Activated naive CD8-positive, alpha-beta T cell treated with anti-CD3 and anti-CD28 coated beads for 36 hours (primary cell): ENCODE measurements at places on chromosomes 16 and 17.

DNA sequence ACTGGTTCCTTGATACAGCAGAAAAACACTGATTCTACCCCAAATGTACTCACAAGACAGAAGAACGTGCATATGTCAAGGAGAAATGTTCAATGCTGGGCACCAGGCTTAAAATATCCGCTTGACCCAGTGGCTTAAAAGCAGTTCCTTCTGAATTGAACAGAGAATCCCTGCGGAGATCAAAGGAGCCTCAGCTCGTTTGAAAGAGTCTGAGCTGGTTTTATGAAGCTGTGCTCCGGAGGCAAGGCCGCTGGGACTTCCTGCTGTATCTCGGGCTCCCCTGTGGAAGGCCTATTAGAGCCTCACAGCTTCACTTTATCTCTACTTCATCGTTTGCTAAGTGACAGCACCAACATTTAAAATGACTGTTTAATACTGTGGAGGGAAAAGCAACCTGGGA, 2.2 kb downstream of the LMF1 start:
- DNase-seq: no peak

GRCh38 chr17:74797824-74798223, 21.7 kb upstream of the NAT9 start:
- no peak for DNase-seq

DNA sequence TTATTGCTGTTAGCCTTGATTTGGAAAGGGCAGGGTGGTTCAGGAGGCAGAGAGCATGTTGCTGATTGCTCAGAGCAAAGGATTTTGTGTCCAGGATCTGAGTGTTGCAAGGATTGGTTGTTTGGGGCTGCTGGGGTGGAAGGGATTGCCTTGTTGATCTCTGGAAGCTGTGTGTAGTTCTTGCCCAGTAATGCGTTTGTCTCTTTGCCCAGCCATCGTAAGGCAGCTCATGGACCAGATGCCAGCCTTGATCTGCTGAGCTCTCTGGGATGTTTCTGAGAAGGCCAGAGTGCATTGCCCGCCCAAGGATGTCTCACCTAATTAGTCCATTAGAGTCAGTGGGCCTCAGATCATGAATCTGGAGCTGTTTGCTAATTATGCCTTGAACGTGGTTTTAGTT, 33.6 kb downstream of the NKD1 start:
- DNase-seq: no peak

DNA sequence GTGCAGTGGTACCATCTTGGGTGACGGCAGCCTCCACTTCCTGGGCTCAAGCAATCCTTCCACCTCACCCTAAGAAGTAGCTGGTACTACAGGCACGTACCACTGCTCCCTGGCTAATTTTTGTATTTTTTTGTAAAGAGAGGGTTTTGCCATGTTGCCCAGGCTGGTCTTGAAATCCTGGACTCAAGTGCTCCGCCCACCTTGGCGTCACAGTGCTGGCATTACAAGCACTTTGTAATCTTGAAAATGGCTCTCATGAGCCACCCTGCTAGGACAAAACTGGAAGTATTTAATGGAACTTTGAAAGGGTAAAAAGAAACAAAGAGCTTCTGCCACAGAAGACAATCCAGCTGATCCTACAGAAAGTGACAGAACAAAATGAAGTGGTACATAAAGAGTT, 9.2 kb downstream of the SUMO2 start:
- no peak for DNase-seq

GRCh38 chr17:563616-564015, 151.0 kb downstream of the VPS53 start:
- no peak for DNase-seq

DNA sequence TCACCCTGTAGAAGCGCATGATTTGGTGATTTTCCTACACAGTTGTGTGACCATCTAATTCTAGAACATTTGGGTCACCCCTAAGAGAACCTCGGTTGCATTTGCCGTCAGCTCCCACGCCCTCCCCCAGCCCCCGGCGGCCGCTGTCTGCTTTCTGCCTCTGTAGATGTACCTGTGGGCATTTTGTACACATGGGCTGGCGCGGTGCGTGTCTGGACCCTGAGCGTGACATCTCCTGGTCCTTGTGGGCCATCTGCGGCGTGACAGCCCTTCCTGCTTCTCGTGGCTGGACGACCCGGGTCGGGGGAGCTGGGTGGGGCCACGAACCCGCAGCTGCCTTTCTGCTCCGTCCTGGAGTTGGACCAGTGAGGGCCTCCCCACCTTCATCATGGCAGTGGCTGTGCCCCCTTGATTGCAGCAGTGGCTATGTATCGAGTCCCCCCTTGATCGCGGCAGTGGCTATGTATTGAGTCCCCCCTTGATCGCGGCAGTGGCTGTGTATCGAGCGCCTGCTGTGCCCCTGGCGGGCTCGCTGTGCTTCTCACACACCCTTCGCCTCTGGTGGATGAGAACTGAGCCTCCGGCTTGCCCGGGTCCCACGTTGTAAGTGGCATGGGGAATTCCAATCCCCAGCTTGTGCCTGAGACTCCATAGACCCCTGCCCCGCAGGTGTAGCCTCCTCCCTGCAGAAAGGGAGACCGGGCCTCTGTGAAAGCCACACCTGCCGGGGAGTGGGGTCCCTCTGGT, 24.1 kb downstream of the GSE1 start:
- no peak for DNase-seq

- no peak for DNase-seq
Measured at GRCh38 chr16:56912746-56913708, 18.9 kb upstream of the HERPUD1 start.

DNA sequence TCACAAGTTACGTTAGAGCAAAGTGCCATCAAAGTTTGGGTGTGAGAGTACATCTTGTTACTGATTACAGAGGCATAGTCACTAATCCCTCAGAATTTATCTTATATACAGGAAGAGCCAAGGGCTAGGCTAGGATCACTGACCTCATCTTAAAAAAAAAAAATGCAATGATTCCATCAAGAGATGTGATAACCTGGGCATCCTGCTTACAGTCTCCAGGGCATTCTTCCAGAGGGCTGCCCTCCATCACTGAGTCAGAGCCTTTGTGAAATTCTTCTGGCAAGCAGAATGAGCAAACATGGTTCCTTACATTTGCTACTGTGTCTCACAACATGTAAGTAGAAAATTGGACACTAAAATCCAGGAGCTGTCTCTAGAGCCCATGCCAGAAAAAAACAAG, 410.6 kb downstream of the ZFHX3 start:
- no peak for DNase-seq

DNA sequence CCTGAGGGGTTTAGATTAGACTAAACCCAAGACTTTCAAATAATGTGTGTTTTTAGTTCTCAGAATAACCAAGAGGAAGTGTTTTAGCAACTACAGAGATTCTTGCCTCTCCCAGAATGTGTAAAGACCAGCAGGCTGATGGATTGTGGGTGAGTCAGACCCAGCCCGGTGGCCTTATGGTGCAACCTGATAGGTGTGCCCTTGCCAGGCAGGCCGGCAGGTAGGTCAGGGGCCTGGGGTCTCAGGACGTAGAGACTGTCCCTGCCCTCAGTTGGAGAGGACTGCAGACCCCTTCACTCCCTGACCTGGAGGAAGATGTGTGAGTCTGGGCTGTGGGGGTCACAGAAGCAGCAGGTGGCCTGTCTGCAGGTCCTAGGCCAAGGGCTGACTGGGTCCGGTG, 47.2 kb upstream of the ACSF3 start:
- no peak for DNase-seq

DNA sequence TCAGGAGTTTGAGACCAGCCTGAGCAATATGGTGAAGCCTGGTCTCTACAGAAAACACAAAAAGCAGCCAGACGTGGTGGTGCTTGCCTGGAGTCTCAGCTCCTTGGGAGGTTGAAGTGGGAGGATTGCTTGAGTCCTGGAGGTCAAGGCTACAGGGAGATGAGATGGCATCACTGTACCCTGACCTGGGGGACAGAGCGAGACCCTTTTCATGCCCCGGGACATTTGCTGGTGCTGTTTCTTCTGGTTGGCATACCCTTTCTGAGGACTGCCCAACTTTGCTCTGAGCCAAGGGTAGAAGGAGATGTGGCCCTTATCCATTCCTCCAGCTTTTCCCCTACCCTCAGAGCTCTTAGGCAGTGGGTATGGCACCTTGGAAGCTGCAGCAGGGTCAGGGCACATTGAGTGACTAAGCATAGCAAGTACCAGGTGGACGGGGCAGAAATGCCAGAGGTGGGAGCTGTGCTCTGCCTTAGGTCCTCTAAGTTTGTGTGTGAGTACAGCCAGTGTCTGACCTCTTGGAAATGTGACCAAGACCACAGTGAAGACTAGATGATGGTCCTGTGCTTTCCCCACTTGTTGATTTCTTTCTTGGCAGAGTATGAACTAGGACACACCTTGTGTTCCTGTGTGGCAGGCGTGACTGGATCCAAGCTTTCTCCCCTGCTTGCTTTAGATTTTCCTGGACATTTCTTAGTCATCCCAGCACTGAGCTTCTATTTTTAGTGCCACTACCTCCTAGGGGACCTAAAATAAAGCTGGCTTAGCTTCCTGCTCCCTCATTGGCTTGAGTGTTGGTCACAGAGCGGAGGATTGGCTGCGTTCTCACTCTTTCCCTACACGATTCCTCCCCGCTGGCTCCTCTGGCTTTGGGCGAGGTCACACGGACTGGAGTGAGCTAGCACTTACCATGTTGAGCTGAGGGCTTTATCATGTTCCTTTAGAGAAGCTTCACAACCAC, 9.9 kb upstream of the EDC4 start:
- DNase-seq: no peak

DNA sequence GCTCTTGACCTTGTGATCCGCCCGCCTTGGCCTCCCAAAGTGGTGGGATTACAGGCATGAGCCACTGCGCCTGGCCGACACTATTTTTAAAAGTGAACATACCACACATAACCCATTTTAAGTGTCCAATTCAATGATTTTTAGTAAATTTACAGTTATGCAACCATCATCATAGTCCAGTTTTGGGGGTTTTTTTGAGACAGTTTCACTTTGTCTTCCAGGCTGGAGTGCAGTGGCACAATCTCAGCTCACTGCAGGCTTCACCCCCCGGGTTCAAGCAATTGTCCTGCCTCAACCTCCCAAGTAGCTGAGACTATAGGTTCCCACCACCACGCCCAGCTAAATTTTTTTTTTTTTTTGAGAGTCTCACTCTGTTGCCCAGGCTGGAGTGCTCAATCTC, 3.1 kb upstream of the EPOP start:
- no peak for DNase-seq

DNA sequence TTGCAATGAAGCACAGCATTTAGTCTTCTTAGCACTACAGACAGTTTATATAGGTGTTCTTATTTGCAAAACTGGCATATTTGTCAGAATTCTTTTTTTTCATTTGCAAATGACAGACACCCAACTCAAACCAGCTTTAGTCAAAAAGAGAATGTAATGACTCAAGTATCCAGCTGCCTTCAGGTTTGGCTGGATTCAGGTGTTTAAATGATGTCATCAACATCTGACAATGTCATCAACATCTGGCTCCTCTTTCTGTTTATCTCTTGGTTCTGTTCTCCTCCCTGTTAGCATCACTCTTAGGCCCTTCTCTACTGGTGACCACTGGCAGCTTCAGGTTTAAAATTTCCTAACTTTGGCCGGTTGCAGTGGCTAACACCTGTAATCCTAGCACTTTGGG, 18.9 kb downstream of the TMC5 start:
- DNase-seq: no peak
